ENCODE measurements at places on chromosomes 13 and 19.

- peak; percentile 10 for DNase-seq
These were observed at the start of gene CBARP for GRCh38 chr19:1237754-1238368. Gene CBARP, minus strand, starts transcription at chr19:1238005. Its CDS starts 1,905 bp downstream, at chr19:1236100.

GRCh38 chr13:106484084-106484483 lies 51.4 kb downstream of the EFNB2 start:
- no peak for DNase-seq

- DNase-seq = no peak
These were observed 12.5 kb upstream of the MZF1 start for GRCh38 chr19:58585442-58586132.

GRCh38 chr13:113736258-113736731 lies 22.7 kb upstream of the TMEM255B start:
- DNase-seq = no peak

- DNase-seq = no peak
These were observed 10.6 kb downstream of the POU2F2 start for GRCh38 chr19:42121656-42122069.

- DNase-seq = peak; percentile 49
These were observed 67.6 kb upstream of the TDRD3 start for GRCh38 chr13:60329221-60329923.

DNA sequence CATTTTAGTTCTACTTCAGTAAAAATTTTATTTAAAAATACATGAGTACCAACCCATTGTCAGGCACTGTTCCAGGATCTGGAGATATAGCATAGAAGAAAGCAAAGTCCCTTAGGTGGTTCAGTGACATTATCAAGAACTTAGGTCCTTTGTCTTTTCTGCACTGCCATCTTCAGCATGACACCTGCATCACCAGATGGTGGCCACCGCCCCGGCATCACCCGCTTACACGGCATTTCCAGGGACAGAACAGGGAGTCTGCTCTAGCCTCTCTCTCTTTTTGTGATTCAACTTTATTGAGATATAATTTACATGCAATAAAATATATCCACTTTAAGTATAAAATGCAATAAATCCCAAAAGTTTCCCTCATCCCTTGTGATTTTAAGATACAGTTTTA lies 23.5 kb downstream of the DYRK1B start:
- DNase-seq = no peak

DNA sequence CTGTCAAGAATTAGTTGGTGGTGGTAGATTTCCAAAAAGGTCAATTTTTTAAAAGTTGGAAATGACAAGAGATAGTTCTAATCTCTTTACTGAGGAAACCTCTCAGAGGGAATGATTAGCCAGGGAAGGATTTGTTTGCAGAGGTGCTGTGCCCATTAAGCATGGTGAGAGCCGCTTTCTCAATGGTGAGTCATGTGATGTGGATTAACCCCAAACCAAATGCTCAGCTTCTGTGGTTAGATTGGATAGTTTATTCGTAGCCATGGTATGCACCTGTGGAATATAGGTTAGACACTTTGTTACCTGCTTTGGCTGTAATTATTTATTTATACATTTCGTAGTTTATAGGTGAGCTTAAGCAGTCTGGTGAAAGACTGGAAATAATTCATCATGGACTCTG lies 7.1 kb downstream of the HNRNPM start:
- no peak for DNase-seq

DNA sequence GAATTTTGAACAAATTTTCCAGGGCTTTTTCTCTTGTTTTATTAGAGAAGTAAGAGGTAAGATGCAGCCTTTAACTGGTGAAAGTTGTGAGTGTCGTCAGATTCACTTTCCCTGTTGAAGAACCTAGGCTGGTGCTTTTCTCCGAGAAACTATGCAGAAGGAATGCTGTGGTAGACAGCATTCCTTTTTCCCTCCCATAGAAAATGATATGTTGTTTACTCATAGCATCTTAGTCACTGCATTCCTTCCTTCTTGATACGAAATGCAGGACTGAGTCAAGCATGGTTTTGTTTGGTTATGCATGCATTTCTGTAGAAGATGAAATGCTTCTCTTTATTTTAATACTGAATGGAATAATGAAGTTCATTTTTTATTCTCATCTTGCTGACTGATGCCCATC lies 3.4 kb downstream of the ITGBL1 start:
- DNase-seq = no peak

GRCh38 chr13:65149687-65150086 lies 2080.4 kb downstream of the PCDH9 start:
- no peak for DNase-seq

- DNase-seq = no peak
These were observed 36.8 kb upstream of the TM9SF2 start for GRCh38 chr13:99464441-99464949.

DNA sequence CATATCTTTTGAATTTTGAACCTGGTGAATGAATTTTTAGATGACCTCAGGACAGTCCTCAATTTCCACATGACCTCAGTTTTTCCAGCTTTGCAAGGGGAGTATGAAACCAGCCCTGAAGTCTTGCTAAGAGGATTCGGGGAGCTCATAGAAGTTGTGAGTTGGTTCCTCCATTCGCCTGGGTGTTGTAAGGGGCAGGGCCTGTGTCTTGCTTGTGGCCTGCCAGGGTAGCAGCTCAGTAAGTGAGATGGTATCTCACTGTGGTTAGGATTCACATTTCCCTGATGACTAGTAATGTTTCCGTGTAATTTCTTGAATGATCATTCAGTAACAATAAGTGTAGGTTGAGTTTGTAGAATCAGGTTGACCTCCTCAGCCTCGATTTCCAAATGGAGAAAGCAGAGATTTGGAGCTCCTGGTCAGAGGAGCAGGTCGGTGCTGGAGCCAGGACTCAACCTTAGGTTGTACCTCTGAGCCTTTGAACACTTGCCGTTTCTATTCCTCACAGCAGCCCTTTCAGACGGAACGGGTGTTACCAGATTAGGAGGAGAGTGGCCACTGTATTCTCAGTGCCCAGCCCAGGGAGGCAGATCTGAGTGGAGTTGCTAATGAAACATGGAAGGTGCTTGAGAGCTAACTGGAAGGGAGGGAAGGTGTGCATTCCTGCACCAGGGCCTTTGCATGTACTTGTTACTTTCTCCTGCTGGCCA lies 14.6 kb downstream of the NACC1 start:
- DNase-seq = no peak

DNA sequence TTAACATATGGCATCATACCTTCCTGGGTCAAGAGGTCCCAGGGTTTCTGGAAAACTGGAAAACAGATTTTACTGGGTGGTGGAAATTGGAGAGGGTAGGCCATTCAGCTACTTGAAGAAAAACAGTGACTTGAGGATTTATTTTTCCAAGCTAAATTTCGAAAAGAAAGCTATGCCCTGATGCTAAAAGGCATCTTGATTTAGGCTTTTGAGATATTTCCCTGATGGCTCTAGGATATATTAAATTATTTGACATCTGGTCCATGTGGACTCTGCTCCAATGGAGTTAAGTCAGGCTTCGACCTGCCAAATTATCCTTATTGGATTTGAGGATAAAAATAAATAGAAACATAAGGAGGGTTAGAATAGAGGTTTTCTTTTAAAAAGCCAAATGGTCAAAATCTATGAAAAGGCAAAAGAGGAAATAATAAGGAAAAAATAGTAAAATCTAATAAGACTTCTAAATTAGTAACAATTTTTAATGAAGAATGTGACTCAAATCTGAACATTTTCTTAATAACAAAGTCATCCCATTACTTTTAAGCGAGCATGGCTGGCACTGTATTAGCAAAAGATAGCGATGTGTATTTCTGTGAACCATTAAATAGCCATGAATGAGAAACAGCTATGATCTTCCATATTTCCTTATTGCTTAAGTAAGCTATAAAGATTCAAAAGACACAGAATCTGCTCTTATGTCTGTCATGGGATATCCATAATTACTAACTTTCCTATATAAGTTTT lies 190.0 kb upstream of the MIR17HG start:
- no peak for DNase-seq

GRCh38 chr13:41765020-41765419 lies 195.9 kb downstream of the VWA8 start:
- no peak for DNase-seq

GRCh38 chr19:3682741-3683404 lies 17.4 kb downstream of the PIP5K1C start:
- no peak for DNase-seq

- no peak for DNase-seq
These were observed 581.0 kb upstream of the SPRY2 start for GRCh38 chr13:80921971-80922370.

- DNase-seq = no peak
These were observed 90.5 kb upstream of the RFC3 start for GRCh38 chr13:33727297-33728083.

DNA sequence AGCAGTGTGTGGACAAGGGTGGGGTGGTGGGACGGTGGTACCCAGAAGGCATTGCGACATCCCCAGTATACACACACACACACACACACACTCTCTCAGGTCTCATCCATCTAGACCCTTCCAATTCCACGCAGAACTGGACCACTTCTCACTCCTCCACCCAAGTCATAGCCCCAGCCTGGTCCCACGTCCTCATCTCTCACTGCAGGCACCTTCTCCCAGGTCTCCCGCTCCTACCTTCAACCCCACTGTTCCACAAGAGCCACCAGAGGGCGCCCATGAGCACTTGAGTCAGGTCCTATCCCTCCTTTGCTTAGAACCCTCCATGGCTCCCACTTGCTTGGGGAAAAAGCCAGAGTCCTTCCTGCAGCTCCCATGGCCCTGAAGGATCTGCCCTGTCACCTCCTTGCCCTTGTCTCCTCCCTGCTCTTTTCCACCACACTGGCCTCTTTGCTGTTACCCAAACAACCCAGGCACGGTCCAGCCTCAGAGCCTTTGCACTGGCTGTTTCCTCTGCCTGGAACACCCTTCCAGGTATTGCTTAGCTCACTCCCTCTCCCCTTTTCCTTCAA lies 62.6 kb downstream of the IER2 start:
- peak; percentile 3 for DNase-seq

DNA sequence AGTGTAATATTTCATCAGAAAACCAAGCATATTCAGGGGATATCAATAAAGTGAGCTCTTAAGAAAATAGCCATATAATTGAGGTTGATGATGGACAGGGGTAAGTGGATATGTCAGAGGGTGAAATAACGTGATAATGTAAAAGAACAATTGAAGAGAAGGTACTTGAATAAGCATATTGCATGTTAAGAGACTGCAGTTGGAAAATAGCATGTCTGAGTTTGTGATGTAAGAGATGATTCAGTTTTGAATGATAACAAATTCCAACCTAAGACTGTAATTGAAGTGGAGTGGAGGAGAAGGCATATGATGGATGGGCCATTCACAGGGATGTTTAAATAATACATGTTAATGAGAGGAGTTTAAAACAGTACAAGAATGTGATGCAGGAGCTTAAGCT lies 1633.5 kb downstream of the SLITRK1 start:
- DNase-seq = no peak
